ENCODE measurements at places on chromosomes 4 and X. TPM values are rescaled to one million over a fixed set of nuclear protein-coding genes. Genes with fewer than 3 reads are reported as not detected.

The HSFX3 gene
- not detected for total RNA-seq

GRCh38 chr4:26300314-26301307 lies 20.2 kb upstream of the RBPJ start:
- H3K27ac ChIP-seq = no peak overlapping the region
- H3K36me3 ChIP-seq = no peaks in the 10 kb centered on the region
- no peak for DNase-seq
- H3K27me3 ChIP-seq = no peaks in the 10 kb centered on the region
- H3K4me1 ChIP-seq = no peaks in the 10 kb centered on the region

DNA sequence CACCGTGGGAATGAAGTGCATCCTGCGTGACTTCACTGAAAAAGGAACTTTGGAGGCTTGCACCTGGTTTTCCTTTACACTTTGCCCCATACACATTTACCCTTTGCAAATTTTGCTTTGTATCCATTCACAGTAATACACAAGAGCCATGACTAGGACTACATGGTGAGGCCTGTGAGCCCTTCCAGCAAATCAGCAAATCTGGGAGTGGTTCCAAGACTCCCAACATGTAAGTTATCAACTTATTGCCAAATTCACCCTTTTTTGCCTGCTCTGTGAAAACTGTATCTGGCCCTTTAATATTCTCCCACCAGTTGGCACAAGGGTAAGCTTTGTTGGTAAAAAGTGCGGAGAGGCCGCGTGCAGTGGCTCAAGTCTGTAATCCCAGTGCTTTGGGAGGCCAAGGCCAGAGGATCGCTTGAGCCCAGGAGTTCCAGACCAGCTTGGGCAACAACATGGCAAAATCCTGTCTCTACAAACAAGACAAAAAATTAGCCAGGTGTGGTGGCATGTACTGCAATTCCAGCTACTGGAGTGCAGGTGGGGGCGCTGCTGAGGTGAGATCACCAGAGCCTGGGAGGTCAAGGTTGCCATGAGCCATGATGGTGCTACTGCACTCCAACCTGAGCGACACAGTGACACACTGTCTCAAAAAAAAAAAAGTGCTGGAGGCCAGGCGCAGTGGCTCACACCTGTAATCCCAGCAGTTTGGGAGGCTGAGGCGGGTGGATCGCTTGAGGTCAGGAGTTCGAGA lies 5.0 kb downstream of the PRMT9 start:
- peaks cover 15% of the 10 kb centered on the region for H3K4me1 ChIP-seq
- DNase-seq = no peak

The EDA gene
- total RNA-seq = 5.6 TPM

The XAGE1B gene
- not detected for total RNA-seq

The TSPAN5 gene
- total RNA-seq = 16.8 TPM

- no peaks in the 10 kb centered on the region for H3K4me1 ChIP-seq
- DNase-seq = no peak
- H3K4me3 ChIP-seq = no peak overlapping the region
- no peak overlapping the region for H3K27ac ChIP-seq
- H3K36me3 ChIP-seq = no peaks in the 10 kb centered on the region
Measured at GRCh38 chr4:101806914-101807313, 16.4 kb downstream of the BANK1 start.

DNA sequence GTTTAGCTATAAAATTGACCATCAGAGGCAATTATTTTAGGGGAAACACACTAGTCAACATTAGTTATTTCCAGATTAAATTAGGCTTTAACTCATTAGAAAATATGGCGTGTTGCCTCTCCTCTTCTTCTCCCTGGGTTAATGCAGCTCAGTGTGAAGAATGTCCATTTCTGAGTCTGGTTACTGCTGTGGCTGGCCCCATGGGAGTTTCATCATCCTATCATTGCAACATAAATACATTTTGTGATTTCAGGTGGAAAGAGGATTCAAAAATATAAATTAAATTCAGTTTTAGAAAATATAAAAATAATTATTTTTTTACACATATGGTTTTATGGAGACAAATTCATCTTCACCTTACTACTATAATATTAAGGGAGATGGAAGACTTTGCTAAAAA lies 288.5 kb upstream of the ARSJ start:
- no peak overlapping the region for H3K27ac ChIP-seq
- no peaks in the 10 kb centered on the region for H3K36me3 ChIP-seq
- H3K4me1 ChIP-seq = no peaks in the 10 kb centered on the region
- no peak for DNase-seq
- no peaks in the 10 kb centered on the region for H3K27me3 ChIP-seq

GRCh38 chrX:31706466-31706865 lies 634.6 kb upstream of the FTHL17 start:
- H3K27me3 ChIP-seq = no peaks in the 10 kb centered on the region
- DNase-seq = no peak
- no peaks in the 10 kb centered on the region for H3K4me1 ChIP-seq
- no peak overlapping the region for H3K27ac ChIP-seq

DNA sequence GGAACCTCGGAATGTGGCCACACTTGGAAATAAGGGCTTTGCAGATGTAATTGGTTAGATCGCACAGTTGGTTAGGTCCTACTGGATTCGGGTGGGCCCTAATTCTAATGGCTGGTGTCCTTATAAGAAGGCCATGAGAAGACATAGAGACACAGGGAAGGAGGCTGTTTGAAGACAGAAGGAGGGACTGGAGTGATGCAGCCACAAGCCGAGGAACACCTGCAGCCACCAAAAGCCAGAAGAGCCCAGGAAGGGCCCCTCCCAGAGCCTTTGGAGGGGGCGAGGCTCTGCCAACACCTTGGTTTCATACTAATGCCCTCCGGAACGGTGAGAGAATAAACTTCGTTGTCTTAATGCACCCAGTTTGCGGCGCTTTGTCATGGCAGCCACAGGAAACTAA lies 47.0 kb downstream of the EVC start:
- H3K4me1 ChIP-seq = peaks cover 9% of the 10 kb centered on the region
- no peak for DNase-seq
- H3K27ac ChIP-seq = no peak overlapping the region
- H3K4me3 ChIP-seq = no peak overlapping the region
- no peaks in the 10 kb centered on the region for H3K27me3 ChIP-seq

GRCh38 chrX:143429131-143429530 lies 88.1 kb downstream of the SPANXN3 start:
- no peaks in the 10 kb centered on the region for H3K27me3 ChIP-seq
- DNase-seq = no peak
- H3K4me3 ChIP-seq = no peak overlapping the region
- H3K27ac ChIP-seq = no peak overlapping the region
- no peaks in the 10 kb centered on the region for H3K36me3 ChIP-seq
- H3K4me1 ChIP-seq = no peaks in the 10 kb centered on the region

The ABCG2 gene
- 2.6 TPM for total RNA-seq

DNA sequence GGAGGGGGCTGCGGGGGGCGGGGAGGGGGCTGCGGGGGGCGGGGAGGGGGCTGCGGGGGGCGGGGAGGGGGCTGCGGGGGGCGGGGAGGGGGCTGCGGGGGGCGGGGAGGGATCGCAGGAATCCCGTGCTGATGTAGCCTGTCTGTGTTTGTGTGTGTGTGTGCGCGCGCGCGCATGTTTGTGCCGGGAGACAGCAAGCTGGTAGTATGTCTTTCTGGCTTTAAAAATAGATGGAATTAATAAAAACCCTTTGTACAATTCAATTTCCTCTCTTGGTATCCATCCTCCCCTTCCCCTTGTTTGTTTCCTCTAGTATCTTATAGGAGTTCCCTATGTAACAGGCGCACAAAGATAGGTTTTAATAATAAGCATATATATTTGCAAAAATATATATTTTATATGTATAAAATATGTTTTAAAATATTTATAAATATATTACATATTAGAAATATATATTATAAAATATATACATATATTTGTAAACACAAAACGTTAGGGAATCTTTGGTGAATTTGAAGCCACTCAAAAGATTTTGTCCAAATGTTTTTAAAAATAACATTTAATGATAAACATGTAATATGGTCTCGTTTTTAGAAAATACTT lies 782 bp downstream of the ARHGAP24 start:
- peak overlapping the region; percentile 86 for H3K27ac ChIP-seq
- DNase-seq = no peak
- peak overlapping the region; percentile 77 for H3K4me3 ChIP-seq
- H3K4me1 ChIP-seq = peaks cover 11% of the 10 kb centered on the region

The COX7B2 gene
- total RNA-seq = not detected

The MAGEA2 gene
- total RNA-seq = not detected

The PNMA5 gene
- not detected for total RNA-seq

The TLR1 gene
- total RNA-seq = 9.8 TPM

GRCh38 chr4:13378973-13379759 lies 105.0 kb downstream of the RAB28 start:
- DNase-seq = no peak
- no peak overlapping the region for H3K27ac ChIP-seq
- no peaks in the 10 kb centered on the region for H3K4me1 ChIP-seq

The PPEF1 gene
- 2.3 TPM for total RNA-seq

The UGT2B17 gene
- total RNA-seq = not detected

- H3K27ac ChIP-seq = no peak overlapping the region
- H3K36me3 ChIP-seq = no peaks in the 10 kb centered on the region
- no peaks in the 10 kb centered on the region for H3K27me3 ChIP-seq
- no peaks in the 10 kb centered on the region for H3K4me1 ChIP-seq
- no peak for DNase-seq
Measured at GRCh38 chr4:130393642-130394041, 1297.7 kb downstream of the C4orf33 start.

The HMGN5 gene
- 2.8 TPM for total RNA-seq

DNA sequence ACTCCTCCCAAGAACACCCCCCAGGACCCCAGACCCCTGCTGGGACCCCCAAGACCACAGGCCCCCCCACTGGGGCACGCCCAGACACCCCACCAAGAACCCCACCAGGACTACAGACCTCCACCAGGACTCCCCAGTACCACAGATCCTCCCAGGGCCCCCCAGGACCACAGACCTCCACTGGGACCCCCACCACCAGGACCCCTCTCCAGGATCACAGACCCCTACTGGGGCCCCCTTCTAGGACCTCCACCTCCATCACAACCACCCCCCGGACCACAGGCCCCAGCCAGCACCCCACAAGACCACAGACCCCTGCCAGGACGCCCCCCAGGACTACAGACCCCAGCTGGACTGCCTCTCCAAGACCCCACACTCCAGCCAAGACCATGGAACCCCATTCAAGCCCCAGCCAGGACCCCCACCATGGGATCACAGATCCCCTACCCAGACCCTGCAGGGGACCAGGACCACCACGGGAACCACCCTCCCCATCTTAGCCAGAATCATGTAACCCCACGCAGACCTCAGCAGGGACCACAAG lies 855 bp upstream of the DHRSX start:
- no peak for DNase-seq
- H3K27ac ChIP-seq = no peak overlapping the region
- H3K27me3 ChIP-seq = no peaks in the 10 kb centered on the region
- H3K36me3 ChIP-seq = no peaks in the 10 kb centered on the region
- H3K4me3 ChIP-seq = no peak overlapping the region

DNA sequence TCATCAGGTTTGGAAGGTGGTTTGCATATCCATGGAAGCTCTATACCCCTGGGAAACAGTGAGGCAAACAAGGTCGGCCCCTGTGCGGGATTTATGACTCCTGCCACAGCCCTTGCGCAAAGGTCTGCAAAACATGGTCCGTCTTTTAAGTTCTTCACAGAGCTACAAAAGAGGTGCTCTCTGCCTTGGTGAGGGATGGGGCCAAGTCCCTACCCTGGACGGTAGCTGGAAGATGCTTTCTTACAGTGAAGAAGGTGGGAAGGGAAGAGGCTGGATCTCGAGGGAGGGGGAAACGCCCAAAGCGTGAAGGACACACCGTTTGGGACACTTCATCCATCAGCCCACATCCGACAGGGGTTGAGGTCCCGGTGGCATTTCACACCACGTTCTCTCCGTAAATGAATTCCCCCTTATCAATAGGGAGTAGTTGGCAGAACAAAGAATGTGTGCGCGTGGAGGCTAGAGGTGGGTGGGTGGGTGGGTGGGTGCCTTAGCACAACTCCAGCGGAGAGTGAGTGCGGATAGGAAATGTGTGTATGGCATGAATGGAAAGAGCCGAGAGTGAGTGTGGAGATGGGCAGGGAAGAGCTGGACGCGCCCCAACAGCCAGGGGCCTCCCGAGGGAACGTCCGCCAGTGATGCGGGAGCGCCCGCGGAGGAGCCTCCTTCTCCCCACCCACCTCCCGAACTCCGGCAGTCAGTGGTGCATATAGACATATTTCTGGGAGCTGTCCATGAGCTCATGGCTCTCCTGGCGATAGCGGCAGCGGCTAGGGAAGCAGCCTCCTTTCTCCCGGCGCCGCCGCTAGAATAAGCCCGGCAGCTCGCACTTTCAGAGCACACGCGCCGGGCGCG lies 68.3 kb downstream of the LARP7 start:
- DNase-seq = peak; percentile 65
- peaks cover 10% of the 10 kb centered on the region for H3K4me1 ChIP-seq
- H3K36me3 ChIP-seq = no peaks in the 10 kb centered on the region
- peak overlapping the region; percentile 60 for H3K4me3 ChIP-seq
- H3K27ac ChIP-seq = no peak overlapping the region

GRCh38 chr4:3021627-3022026 lies 52.7 kb downstream of the HTT-AS start:
- no peaks in the 10 kb centered on the region for H3K4me1 ChIP-seq
- peak; percentile 56 for DNase-seq

- no peaks in the 10 kb centered on the region for H3K4me1 ChIP-seq
- H3K36me3 ChIP-seq = no peaks in the 10 kb centered on the region
- no peak overlapping the region for H3K27ac ChIP-seq
Measured at GRCh38 chr4:187179086-187180058, 455.7 kb upstream of the FAT1 start.

The HTN3 gene
- total RNA-seq = not detected

DNA sequence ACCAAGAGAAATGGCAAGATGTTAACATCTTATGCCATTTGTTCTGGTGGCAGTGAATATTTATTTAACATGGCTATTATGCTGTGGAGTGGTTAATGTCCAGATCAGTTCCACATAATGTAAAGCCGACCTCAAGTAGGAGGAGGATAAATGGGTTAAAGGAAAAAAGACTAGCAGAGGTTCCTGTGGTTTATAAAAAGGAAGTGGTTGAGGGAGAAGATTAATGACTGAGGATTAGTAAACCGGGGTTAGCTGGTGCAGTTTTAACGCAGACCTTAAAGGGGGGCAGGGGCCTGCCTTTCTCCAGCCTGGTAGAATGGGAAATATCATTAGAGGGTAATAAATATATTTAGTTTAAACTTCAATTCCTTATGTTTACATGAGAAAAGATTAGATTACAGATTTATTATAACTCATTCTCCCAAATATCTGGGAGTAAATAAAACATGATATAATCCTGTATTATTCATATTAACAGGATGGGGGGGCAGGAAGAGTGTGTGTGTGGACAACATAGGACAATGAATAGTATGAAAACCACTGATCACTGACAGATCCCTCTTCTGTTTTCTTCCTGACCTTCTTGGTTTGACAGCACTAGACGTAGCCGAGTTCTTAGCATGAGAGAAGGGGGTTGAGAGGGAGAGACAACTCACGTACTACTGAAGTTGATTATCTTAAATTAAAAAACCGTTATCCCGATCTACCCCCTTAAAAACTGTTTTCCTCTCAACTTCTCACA lies 124.1 kb upstream of the LIMCH1 start:
- H3K27me3 ChIP-seq = no peaks in the 10 kb centered on the region
- H3K27ac ChIP-seq = no peak overlapping the region
- no peaks in the 10 kb centered on the region for H3K36me3 ChIP-seq
- peaks cover 6% of the 10 kb centered on the region for H3K4me1 ChIP-seq
- no peak for DNase-seq
- no peak overlapping the region for H3K4me3 ChIP-seq
